ENCODE measurements at places on chromosomes 13 and 19.

- no peak for DNase-seq
Observed at GRCh38 chr13:98676239-98676638, 76.2 kb downstream of the SLC15A1 start.

- no peak for DNase-seq
Observed at GRCh38 chr13:26787961-26788360, 27.4 kb upstream of the GPR12 start.

DNA sequence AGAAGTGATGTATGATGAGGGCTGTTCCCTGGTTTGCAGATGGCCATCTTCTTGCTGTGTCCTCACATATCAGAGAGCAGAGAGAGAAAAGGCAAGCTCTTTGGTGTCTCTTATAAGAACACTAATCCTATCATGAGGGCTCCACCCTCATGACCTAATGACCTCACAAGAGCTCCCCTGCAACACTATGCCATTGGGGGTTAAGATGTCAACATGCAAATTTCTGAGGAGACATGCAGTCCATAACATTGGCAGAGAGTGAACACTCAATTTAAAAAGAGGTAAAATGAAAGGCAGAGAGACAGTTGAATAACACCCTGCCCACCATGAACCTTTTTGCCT, 10.9 kb downstream of the FAM187B start:
- no peak for DNase-seq

- DNase-seq: no peak
Observed at GRCh38 chr13:36395280-36395679, 37.0 kb upstream of the CCNA1 start.

Data from activated CD4-positive, CD25-positive, alpha-beta regulatory T cell treated with anti-CD3 and anti-CD28 coated beads, Interleukin-2, amount 50 U/mL, for 16 hours (primary cell).